ENCODE measurements at places on chromosomes 2 and 18.
A peak's percentile ranks its signal among the peaks of the same experiment; 100 is the strongest.

- peak; percentile 95 for DNase-seq
These were observed 67.0 kb downstream of the ZNF521 start for GRCh38 chr18:25284861-25285550.

- peak; percentile 15 for DNase-seq
These were observed 37.0 kb upstream of the TMEM18 start for GRCh38 chr2:714005-714741.

- no peak for DNase-seq
These were observed 1.7 kb upstream of the VAMP5 start for GRCh38 chr2:85582492-85582891.

GRCh38 chr2:174554529-174555150, 43.0 kb downstream of the WIPF1 start:
- no peak for DNase-seq

- DNase-seq = no peak
These were observed 35.8 kb upstream of the ASPRV1 start for GRCh38 chr2:69997015-69997830.

DNA sequence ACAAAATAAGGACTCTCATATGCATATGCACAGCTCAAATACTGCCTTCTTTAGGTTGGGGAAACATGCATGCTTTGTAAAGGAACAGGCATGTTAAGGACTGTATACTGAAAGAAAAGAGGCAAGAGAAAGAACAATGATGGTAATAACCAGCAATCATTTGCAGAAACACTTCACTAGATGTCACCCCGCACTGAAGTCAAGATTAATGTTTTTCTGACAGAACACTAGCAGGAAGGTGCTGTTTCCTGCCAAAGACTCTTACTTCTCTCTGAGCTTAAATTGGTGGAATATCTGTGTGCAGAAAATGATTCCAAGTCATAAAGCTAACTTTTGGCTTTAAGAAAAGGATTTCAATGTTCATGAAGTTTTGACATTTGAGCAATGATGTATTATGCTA, 19.3 kb upstream of the CSRNP3 start:
- no peak for DNase-seq

GRCh38 chr2:151007365-151007764, 254.3 kb downstream of the RBM43 start:
- DNase-seq = no peak

DNA sequence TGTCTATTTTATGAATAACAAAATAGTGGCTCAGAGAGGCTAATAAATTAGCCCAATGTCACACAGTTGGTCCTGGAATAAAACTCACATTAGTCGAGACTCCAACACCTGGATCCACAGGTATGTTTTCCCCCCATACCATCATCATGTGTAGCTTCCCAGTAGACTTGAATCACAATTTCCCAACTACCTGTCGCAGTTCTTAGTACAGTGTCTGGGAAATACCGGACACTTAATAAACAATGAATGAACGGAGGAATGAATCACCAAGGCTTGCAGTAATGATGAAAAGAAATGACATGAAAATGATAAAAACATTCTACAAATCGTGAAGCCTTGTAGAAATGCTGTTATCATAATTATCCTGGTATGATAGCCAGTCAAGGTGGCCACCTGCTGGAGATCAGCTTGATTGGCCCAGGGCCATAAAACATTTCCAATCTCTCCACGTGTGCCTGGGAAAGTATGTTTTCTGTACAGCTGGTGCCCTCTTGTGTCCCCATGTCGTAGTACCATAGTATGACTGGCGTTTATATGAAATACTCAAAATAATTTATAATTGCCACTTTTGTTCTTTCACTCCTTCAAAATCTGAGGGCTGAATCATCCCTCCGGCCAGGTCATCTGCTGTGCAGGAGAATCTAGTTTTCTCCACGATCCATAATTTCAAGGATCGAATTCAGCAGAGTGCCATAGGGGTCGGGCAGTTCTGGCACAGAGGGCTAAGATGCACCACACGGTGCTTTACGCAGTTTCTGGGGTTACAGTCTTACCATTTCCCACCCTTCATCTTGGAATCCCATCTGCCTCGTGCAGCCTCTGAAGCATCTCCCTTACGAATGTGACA, 95.4 kb downstream of the LAMA1 start:
- DNase-seq = peak; percentile 21

GRCh38 chr2:133532919-133533318, 35.3 kb downstream of the NCKAP5 start:
- DNase-seq = no peak

DNA sequence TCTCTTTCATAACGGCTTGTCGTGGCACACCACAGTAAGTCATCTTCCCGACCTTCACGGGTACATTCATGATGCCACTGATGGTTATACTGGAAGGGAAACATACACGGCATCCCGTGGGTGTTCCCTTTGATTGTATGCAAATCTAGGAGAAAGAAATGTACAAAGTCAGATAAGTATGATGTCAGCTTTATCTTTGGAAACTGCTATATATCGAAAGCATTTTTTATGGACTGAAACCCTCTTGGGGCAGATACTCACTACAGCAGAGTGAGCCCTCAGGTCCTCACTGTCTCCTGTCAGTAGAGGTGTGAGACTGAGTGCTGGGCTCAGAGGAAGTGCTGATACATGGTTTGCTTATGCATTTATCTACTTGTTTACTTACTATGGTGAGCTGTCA, 20.4 kb downstream of the PLA2R1 start:
- DNase-seq = no peak

GRCh38 chr2:206154197-206154596, 5.0 kb downstream of the NDUFS1 start:
- peak; percentile 22 for DNase-seq

DNA sequence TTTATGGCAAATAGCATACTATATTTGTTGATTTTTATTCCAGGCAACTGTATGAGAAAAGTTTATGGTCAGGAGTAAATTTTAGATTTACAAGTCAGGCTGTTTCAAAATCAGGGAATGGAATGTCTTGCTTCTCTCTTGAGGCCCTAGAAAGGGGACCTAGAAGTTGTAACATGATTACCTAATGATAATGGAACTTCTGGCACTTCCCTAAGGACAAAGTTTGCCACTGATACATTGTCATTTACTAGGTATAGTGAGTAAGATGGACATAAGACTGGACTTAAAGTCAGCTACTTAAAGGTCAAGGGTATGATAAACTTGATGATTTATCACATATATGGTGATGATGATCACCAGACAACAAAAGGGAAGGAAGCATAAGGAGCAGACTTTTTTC, 103.3 kb upstream of the VRK2 start:
- DNase-seq = peak; percentile 27

- DNase-seq = peak; percentile 75
These were observed 99.7 kb downstream of the SLC8A1 start for GRCh38 chr2:40352041-40352702.

GRCh38 chr2:236782938-236783337, 213.3 kb downstream of the ACKR3 start:
- no peak for DNase-seq

- no peak for DNase-seq
These were observed 140.9 kb upstream of the CRIM1 start for GRCh38 chr2:36214691-36215090.

GRCh38 chr2:159124441-159124911, 156.0 kb downstream of the TANC1 start:
- DNase-seq = peak; percentile 64

GRCh38 chr2:151718247-151718646, 16.0 kb downstream of the NEB start:
- no peak for DNase-seq

GRCh38 chr2:75287624-75288316, 88.5 kb upstream of the TACR1 start:
- DNase-seq = no peak

- DNase-seq = peak; percentile 65
These were observed 278.4 kb upstream of the FIGN start for GRCh38 chr2:164014068-164014731.

Data from fibroblast of gingiva (primary cell).